ENCODE measurements at places on chromosomes 7 and 10.
A peak's percentile ranks its signal among the peaks of the same experiment; 100 is the strongest.

DNA sequence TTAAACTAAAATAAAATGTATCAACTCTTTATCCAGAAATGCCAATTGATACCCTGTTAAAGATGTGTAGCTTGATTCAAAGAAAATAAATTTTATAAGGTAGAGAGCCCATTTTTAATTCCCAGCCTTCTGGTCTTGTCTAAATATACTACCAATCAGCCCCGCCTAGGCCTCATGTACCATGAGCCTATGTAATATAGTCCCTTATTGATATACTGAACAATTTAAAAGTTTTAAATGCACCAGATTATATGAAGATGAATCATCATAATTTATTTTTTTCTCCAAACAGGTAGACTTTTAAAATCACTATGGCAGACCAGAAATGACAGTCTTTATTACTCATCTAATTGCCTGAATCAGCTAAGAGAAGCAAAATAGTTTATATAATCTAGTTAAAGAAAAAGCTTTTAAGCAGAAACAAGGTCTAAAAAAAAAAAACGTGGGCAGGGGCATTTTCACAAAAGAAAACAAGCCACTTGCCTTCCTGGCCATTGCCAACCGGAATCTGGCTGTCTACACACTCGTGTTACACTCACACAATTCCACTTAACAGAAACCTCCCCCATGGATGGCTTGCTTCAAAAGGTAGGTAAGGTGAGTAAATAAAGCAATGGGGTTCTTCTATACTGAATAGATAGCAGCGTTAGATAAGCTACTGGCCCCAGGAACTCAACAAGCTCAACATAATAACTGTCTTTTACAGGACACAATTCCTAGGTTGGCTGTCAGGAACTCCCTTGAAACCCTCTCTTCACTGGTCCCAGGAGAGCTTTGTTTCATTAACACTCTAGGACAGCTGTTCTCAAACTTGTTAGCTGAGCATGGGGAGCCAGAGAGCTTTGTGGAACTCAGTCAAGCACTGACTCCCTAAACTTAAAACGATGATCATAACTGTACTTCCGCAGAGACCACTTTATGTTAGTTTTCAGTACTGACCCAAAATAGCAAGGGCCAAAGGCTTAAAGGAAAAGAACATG lies 37.2 kb downstream of the RAPGEF5 start:
- DNase-seq = no peak

DNA sequence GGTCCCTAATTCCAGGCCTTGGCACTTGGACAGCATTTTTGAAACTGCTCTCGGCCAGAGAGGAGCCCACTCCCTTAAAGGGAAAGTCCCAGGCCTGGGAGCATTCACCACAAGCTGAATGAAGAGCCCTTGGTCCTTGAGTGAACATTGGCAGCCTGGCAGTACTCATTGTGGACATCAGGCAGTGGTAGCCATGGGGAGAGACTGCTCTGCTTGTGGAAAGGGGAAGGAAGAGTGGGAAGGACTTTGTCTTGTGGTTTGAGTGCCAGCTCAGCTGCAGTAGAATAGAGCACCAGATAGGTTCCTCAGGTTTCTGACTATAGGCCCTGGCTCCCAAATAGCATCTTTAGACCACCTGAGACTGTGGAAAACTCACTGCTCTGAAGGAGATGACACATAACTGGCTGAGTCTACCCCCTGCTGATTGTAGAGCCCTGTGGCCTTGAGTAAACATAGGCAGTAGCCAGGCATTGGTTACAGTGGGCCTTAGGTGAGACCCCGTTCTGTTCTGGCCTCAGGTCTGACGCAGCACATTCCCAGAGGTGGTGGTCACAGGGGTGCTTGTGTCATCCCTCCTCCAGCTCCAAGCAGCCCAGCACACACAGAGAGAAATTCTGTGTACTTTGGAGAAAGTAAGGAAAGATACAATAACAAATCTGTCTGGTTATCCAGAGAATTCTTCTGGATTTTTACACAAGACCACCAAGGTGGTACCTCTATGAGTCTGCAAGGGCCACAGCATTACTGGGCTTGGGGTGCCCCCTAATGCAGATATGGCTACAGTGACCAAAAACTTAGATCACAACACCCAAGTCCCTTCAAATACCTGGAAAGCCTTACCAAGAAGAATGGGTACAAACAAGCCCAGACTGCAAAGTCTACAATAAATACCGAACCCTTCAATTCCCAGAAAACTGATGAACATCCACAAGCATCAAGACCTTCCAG lies 153.8 kb downstream of the GNAI1 start:
- DNase-seq = no peak

- no peak for DNase-seq
Observed at GRCh38 chr10:89867964-89868363, 166.6 kb downstream of the KIF20B start.

DNA sequence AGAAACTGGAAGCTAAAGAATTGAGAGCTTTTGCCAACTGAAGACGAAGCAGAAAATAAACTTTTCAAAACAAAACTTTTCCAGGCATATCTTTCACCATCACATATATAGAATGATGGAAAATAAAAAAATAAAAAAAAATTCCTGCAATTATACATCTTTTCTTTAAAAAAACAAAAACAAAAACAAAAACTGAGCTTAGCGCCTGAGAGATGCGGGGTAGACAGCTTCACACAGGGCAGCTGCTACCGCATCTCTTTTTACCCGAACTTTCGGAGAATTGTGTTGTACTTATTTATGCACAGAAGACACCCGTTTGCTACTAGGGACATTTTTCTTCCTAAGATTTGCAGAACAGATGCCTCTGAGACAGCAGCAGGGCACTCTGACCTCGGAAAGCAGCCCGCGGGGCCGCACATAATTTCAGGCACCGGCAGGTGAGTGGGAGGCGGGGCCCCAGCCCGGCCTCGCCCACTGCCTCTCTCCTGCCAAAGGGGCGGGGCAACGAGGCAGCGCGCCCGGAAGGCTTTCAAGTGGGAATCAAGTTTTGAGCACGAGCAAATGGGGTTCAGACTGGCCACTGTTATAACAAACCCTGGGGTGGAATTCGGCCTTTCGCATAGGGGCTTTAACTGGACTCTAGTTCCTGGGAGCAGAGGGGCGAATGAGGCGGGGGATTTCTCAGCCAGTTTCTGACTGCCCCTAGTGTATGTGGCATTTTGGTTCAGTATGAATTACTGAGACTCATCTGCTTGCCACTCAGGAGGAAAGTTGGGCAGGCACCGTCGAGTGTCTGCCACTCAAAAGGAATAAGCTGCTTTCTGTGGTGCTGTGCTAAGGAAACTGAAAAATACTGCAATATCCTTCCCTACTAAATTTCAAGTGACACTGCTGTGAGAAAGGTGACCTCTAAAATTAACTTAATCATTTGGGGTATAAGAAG lies 18.5 kb upstream of the FAM133B start:
- no peak for DNase-seq

GRCh38 chr10:112262546-112262945 lies 20.7 kb upstream of the TECTB start:
- DNase-seq = no peak

- DNase-seq = no peak
Observed at GRCh38 chr10:11012421-11013295, 5.0 kb upstream of the CELF2 start.

DNA sequence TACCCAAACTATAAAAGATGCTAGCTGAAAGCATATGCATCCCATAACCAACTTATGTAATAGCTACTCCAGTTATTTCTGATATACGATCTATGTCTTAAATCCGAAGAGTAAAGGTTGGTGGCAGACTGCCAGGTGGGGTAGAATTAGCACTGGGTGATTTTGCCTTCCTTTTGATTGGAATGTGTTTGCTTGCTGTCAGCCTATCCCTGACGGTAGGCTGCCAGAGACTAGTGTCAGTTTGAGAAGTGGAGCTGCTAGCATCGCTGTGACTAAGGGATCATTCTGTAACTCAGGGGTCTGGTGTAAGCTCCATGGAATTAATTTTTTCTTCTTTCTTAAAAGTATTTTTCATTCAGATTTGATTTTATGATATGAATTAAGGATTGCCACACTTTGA lies 9.5 kb upstream of the SEM1 start:
- no peak for DNase-seq

DNA sequence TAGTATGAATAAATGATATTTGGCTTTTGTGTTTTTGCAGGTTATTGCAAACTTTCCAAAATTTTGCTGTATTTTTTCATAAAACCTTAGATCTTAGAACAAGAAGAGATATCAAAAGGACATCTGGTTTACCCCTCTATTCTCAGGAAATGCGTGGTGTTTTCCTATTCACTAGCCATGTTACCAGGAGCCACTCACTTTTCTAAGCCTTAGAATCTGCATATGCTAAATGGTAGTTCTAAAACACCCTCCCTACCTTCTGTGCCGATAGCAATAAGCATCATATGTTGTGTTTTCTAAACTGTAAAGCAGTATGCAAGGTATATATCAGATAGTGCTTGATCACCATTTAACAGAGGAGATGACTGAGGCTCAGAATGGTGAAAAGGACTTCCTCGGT lies 715.0 kb upstream of the CELF2 start:
- no peak for DNase-seq

DNA sequence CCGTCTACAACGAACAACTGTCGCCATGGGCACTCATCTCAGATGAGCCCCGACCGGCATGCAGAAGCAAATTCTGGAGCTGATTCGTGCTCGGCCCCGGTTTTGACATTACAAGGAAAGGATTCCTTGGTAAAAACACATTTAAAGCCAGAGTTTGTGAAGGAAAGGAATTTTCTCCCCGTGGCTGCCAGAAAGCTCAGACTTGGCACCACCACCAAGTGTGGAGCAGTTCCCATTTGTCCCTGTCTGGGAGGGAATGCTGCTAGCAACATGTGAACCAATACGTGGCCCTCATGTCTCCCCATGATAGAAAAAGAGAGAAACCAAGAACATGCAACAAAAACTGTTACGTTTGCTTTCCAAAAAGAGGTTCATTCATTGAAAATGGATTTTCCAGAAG lies 55.2 kb upstream of the DDC start:
- no peak for DNase-seq

DNA sequence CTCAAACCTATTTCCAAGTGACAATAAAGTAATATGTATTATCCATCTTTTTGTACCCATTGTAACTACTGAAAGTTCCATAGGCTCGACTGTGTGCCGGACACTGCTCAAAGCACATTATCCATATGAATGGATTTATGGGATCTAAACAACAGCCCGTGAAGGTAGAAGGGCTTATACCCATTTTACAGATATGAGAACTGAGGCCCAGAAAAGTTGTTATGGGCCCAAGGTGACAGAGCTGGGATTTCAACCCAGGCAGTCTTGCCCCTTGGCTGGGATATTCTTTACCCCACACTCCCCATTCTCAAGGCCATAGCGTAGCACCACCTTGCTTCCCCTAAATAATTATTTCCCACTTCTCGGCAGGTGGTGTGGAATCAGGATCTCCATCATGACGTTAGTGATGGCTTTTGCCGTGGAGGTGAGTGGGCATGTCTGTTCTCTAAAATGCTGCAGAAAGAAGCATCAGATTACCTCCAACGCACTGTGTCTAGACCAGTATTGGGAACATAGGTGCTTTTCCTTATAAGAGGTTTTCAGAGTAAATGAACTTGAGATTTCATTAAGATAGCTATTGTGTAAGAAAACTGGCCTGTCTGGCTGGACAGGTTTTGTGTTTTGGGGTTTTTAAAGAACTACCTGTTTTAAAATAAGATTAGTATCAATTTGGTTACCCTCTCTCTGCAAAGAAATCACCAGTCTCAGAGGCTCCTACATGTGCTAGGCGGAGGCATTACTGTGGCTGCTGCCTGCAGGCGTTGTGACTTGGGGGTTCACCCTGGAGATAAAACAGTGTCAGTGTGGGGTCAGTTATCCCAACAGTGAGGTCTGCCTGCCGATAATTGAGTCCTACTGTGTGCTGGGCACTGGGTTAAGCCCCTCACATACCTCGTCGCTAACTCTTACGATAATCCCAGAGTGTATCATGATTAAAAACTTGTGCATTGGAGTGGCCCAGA lies 85.1 kb upstream of the SDK1 start:
- no peak for DNase-seq

GRCh38 chr10:100970914-100971811 lies 1.9 kb downstream of the SEMA4G start:
- DNase-seq = no peak

- DNase-seq = no peak
Observed at GRCh38 chr7:96495751-96496216, 173.9 kb upstream of the SLC25A13 start.

DNA sequence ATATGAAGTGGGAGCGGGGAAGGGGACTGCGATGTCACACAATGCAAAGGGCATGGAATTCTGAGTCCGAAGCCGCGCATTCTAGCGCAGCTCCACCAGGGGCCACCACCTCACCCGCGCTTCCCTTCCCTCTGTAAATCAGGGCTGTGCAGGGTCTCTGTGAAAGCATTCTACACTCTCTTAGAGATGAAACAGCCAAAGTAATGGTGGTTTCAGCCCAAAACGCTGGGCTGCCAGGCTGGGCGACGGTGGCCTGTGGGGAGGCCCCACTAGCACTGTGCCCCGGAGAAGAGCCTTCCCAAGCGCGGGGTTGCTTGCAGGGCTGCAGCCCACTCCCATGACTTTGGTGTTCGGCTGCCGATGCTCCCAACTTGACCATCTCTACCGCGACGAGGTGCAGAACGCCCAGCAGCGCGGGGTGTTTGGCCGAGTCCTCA lies 11.4 kb downstream of the ATG9B start:
- DNase-seq = peak; percentile 33

- DNase-seq = no peak
Observed at GRCh38 chr7:106717254-106717954, 56.4 kb upstream of the CCDC71L start.

GRCh38 chr7:70647801-70648498 lies 484.0 kb upstream of the GALNT17 start:
- DNase-seq = peak; percentile 77

DNA sequence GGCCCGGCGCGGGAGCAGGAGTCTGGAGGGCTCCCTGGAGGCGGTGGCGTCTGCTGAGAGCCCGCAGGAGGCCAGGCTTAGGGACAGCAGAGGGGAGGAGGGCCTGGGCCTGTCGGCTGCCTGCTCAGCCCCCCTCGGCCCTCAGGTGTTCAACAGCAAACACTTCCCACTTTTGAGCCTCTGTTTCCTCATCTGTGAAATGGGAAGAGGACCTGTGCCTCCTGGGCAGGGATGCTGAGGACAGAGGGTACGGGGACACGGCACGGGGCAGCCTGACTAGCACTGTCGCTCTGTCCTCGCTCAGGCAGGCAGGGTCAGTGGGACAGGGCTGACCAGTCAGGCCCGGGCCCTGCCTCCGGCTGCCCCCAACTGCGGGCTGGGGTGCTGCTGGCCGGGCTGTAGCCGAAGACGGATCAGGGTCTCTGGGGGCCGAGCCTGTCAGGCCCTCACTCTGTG lies 663 bp downstream of the CYP2W1 start:
- DNase-seq = no peak

GRCh38 chr7:91327346-91327745 lies 63.1 kb downstream of the FZD1 start:
- DNase-seq = no peak

Measured in CD4-positive, alpha-beta T cell treated with Interferon gamma for 1 hour (primary cell).